Naive thymus-derived CD8-positive, alpha-beta T cell (primary cell): ENCODE measurements at places on chromosomes 3 and 15.

- peak; percentile 85 for DNase-seq
Observed at GRCh38 chr15:38690719-38691332, 126.2 kb upstream of the RASGRP1 start.

- DNase-seq: no peak
Observed at GRCh38 chr3:174325834-174326700, 533.1 kb upstream of the NAALADL2 start.

DNA sequence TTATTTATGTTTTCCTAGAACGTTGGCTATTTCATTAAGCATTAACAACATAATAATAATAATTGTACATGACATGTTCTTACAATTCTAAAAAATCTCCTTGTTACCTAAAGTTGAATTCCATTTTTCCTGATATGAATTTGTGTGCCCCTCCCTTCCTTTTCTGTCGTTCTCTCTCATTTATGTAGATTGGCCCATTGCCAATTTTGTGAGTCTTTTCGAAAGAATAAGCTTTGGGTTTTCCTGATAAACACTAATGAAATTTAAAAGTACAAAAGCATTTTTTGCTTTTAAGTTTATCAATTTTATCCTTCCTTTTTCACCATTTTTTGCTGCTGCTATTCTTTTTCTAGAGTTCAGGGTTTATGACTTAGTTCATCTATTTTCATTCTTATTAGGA, 44.9 kb downstream of the PRR23E start:
- no peak for DNase-seq

DNA sequence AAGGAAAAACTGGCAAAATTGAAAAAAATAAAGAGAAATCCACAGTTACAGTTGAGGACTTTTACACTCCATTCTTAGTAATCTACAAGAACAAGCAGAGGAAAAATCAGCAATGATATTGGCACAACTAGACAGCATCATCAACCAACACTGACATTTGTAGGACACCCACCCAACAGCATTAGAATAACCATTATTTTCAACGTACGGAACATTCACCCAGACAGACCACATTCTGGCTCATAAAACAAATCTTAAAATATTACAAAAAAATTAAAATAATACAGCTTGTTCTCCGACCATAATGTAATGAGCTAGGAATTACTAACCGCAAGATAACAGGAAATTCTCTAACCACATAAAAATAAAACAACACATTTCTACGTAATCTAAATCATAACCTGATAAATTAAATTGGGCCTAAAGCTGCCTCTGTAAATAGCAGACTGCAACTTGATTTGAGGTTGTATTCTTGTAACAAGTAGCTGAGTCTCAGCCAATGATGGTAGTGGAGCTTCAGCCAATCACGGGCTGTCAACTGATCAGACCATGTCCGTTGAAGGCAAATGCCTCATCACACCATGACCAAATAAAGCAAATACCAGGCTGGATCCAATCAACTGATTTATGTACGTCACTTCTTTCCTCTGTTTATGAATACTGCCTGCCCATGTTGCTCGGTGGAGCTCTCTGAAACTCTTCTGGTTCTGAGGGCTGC, 9.2 kb downstream of the PLSCR4 start:
- DNase-seq: no peak

DNA sequence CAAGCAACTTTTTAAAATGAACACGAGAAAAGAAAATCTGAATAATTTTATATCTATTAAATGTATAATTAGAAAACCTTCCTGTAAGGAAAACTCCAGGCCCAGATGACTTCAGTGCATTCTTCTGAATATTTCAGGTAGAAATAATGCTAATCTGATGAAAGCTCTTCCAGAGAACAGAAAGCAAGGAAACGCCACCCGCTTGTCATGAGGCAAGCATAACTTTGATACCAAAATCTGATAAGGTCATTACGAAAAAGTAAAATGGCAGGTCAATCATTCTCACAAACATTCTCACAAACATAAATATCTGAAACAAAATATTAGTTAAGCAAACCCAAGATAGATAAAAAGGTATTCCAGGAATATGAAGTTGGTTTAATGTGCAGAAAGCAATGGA, 60.6 kb upstream of the PCSK6 start:
- DNase-seq: no peak

- DNase-seq: no peak
Observed at GRCh38 chr15:80549654-80550053, 145.5 kb upstream of the ABHD17C start.

GRCh38 chr3:144585408-144585807, 613.8 kb downstream of the DIPK2A start:
- DNase-seq: no peak

DNA sequence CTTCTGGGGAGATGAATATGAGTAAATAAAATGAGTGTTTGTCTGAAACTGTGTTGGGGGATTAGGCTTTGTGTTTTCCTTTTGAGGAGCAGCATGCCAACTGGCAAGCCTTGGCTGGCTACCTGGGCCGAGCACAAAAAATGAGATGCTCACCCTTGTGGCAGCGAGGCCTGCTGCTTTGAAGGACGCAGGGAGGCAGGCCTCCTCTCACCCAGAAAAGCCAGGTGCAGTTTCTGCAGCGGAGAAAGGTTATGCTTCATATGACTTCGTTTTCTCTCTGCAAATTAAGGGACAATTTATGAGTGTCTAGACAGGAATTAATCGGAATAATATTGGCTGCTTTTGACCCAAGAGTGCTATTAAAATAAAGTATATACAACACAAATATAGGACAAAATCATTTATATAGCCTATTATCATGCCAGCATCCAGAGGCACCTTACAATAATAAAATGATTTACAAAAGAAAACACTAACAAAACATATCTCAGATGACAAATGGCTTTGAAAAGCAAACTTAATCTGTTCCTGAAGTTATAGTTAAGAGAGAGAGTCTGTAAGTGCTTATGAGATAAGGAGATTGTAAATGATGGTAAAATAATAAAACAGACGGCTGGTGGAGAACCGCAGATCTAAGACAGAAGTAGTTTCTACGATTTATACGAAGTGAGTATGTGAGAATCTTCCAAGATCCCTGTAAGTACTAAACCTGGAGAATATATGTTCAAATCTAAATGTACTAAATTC, 682.8 kb upstream of the NR2F2 start:
- DNase-seq: no peak

DNA sequence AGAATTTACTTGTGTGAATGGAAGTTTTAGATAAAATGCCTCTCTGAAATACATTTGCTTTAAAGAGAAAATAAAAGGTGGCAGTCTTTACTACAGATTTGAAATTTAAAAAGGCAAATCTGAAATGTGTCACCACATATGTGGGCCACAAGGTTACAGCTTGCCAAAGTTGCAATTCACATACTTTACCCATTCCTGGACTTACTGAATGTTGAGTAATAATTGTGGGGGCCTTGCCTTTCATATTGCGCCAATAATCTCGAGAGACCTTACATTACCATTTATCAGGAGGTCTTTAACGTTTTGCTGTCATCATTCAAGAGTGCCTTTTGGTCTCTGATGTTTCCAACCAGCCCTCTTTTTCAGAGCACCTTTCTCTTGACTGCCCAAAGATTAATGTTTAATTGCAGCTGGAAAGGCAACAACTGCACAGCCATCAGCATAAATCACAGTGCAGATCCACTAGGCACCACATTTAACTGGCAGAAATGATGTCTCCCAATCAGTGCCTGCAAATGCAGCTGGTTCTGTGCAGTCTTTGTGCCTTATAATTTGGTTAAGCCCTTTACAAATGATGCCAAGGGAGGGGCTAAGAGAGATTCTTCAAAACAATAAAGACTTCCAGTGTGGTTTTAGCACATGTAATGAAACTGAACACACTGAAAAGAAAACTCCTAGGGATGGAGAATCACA, 206.8 kb downstream of the MAGI1 start:
- DNase-seq: no peak

- DNase-seq: no peak
Observed at GRCh38 chr3:71563827-71564226, 19.7 kb downstream of the FOXP1 start.

- DNase-seq: no peak
Observed at GRCh38 chr15:33076937-33077336, 117.6 kb downstream of the FMN1 start.

DNA sequence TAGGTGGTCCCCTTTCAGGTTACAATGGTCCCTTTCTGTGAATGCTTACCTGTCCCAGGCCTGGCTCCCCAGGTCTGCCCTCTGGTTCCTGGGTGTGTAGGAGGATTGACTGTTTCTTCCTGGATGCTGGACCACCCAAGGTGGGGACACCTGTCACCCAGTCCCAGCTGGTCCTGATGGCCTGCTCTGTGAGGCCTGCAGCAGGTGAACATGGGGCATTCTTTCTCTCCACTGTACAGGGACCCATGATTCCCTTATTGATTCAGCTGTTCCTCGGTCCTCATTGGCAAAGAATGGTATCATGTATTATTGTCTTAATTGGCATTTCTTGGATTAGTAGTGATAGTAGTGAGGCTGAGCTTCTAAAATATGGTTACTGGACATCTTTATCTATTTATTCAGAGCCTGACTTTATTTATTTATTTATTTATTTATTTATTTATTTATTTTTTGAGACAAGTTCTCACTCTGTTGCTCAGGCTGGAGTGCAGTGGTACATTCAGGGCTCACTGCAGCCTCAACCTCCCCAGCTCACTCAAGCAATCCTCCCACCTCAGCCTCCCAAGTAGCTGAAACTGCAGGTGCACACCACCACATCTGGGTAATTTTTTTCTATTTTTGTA, 8.8 kb upstream of the DNAJA4 start:
- DNase-seq: no peak

- DNase-seq: no peak
Observed at GRCh38 chr15:89341316-89342005, 6.8 kb upstream of the POLG start.

DNA sequence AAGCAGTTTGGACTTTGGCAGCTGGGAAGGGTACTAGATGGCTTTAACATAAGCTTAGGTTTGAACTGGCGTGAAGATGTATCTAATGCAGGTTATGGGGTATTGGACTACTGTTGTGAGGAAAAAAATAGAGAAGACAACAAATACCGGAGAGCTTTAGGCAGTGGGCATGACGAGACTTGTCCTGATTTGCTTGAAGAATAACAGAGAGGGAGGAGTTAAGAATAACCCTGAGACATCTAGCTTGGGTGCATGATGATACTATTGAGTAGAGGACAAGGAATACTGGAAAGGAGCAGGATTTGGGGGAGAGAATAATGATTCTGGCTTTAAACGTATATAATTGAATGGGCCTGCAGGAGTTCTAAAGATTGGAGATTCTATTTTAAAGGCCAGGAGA, 249.5 kb upstream of the AZI2 start:
- no peak for DNase-seq

- DNase-seq: no peak
Observed at GRCh38 chr3:44932271-44932670, 43.7 kb downstream of the ZDHHC3 start.

GRCh38 chr15:52066842-52067544, 45.6 kb downstream of the BCL2L10 start:
- DNase-seq: no peak

GRCh38 chr15:42065033-42065432, 29.3 kb downstream of the PLA2G4D start:
- DNase-seq: no peak

DNA sequence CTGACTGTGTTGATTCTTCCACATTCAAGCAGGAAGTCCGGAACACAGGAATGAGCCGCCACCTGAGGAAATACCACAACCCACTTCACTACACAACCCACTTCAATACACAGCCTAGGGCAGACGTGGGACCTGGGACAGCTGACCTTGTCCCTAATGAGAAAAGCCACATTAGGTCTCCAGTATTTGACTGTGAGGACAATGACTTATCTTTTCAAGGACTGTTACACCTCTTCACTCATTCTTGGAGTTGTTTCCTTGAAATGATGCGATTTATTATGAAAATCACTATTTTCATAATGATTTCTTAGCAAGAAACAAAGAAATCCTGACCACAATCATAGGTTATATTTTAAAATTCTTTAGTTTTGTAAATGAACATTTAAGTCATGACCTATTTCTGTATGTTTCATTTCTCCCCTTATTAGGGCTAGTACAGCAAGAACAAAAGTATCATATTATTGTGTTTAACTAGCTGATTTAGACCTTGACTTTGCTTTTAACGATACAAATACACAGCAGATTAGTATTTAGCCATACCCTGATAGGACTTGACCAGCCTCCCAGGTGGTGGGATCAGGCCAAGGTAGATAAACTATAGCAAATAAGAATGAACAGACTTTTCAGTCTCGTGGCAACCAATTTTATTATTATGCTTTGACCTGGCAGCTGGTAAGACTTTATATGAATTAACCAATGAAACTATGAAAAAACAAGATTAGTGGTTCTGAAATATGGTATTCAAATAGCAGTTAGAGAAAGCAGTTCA, 6.0 kb downstream of the RAB27A start:
- DNase-seq: no peak

GRCh38 chr3:123559040-123559861, 25.6 kb downstream of the HACD2 start:
- no peak for DNase-seq

DNA sequence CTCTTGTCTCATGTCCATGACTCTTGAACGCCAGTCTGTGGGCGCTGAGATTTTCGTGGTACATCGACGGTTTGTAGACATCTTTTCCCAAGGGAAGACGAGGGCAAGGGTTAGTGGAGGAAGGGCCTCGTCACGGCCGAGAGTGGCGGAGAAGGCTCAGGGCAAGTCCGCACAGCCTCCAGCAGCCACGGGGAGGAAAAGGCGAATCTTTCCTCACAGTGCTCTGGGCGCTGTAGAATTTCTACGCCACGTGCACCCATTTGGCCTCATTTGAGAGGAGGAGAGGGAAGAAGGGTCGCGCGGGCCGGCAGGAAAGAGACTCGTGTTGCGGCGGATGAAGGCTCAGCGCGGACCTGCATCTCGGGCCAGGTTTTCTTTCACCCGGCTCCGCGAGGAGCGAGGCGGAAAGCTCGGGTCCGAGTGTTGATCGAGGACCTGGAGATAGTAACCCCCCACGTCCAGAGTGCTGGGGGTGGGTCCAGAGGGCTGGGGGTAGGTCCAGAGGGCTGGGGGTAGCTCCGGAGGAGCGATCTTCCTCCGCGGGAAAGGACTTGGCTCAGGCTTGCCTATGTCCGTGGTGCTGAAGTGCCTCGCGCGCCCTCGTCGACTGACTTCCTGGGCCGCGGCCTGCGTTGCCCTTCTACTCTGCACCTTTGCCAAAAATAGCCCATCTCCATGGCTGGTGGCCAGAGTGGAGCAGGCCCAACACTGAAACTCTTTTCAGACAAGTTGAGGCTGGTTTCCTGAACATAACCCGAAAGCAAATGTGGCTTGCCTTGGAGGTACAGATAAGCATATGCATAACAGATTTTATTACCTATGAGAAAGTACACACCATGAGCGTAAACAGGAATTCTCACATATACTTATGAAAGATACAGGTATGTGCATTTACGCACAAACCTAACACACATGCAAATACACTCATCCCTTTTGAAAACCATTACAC, 1.1 kb downstream of the SLC35G2 start:
- DNase-seq: peak; percentile 8

- no peak for DNase-seq
Observed at GRCh38 chr15:64193971-64194370, 31.1 kb upstream of the PPIB start.

GRCh38 chr3:10432156-10432845, 73.1 kb downstream of the ATP2B2 start:
- DNase-seq: no peak

DNA sequence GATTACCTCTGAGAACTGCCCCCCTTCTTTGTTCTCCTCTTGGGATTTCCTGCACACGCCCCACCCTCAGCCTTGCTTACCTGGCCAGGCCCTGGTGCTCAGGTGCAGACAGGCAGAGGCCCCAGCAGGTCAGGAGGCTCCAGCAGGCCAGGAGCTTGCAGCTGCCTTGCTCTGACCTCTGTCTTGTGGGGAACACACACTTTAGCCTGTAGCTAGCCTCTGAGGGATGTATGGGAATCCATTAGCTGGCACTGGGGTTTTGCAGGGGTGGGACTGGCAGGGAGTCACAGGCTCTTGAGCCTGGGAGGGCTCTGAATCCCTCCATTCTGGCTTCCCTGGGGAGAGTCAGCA, 2.7 kb downstream of the SMAD6 start:
- DNase-seq: no peak
